CD4-positive, CD25-positive, alpha-beta regulatory T cell (primary cell): ENCODE measurements at places on chromosomes 16 and 17. TPM values are rescaled to one million over a fixed set of nuclear protein-coding genes. Genes with fewer than 3 reads are reported as not detected.

DNA sequence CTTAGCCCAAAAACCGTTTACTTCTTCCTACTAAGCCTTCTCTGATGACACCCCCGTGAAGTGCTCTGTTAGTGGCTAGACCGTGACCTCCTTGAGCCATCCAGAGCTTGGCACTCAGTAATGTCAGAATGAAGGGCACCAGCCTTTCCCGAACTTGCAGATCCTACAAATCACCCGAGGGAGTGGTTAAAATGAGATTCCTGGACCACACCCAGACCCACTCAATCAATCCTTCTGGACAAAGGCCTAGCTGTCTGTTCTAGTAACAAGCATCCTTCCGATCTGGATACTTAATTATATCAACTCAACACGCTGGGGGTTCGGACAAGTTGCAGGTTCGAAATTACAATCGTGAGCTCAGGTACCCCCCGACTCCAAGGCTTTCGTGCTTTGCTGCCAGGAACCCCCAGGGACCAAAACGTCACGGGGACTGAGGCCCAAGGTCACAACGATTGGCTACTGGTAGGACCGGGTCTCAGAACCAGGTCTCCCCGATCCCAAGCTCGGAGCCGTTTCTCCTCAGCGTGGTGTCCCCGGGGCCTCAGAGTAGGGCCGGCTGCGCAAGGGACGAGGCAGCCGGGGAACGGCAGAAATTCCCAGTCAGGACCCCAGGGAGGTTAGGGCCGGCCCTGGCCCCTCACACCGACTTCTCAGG lies 527 bp downstream of the CIAPIN1 start:
- DNase-seq: peak; percentile 7

DNA sequence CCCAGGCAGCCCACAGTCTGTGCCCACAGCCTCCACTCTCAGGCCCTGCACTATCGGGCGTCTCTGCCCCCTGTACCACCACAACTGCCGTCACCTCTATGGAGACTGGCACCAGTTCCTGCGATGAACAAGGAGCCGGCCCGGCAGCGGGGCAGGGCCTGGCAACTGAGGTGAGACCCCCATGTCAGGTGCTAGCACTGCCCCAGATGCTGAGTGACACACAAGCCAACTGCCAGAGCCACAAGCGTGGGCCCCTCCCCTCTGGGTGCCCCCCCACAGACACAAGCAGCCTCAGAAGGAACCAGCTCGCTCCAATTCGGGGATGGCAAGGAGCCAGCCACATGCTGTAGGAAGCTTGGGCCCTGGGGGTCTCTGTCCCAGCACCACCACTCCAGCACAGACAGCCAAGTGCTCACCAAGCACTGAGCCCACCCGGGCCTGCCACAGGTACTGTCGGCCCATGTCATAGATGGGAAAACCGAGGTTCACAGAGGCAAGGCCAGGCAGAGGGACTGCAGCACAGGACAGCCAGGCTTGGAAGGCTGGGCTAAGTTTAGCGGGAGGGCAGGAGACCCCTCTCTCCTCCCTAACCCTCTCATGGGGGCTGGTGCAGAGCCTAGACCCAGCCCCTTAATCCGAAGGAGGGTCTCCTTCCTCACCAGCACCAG lies 1.5 kb upstream of the PVALEF start:
- DNase-seq: no peak

DNA sequence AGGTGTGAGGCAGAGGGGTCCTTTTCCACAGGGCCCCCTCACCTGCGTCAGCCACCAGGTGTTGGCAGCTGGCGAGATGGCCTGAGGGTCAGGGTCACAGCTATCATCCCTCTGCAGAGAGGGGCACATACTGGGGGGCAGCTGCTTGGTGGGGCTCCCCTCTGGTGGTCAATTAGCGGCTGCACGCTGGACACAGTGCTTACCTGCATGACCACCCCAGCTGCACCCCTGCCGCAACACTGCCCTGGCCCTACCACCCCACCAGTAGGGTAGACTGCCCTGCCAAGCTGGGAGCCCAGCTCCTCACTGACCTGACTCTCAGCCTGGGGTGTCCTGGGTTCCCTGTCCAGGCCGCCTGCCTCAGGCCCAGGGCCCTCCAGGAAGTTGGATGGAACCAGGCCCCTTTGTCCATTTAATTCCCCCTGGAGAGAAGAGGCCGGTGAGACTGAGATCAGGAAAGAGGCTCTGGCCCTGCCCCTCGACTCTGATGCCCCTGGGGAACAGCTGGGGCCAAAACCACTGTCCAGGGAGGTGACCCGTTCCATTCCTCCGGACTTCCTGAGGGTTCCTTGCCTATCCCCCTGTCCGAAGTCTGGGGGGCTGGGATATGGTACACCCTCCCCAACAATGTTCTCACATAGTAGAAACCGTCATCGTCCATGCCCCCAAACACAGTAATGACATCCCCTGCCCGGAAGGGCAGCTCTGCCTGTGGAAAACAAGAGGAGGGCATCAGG lies 23.7 kb downstream of the TSPOAP1 start:
- DNase-seq: no peak

GRCh38 chr16:9481747-9482730 lies 390.6 kb downstream of the HAPSTR1 start:
- no peak for DNase-seq

- no peak for DNase-seq
Observed at GRCh38 chr17:76381633-76382350, 2.6 kb upstream of the SPHK1 start.

DNA sequence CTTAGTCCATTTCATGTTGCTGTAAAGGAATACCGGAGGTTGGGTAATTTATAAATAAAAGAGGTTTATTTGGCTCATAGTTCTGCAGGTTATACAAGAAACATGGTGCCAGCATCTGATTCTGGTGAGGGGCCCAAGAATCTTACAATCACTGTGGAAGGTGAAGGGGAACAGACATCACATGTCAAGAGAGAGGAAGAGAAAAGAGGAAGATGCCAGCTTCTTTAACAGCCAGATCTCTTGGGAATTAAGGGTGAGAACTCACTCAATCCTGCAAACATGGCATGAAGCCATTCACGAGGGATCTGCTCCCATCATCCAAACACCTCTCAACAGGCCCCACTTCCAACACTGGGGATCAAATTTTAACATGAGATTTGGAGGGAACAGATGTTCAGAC lies 49.5 kb downstream of the BMERB1 start:
- DNase-seq: no peak

GRCh38 chr16:27549464-27549745 lies 308 bp downstream of the GTF3C1 start:
- no peak for DNase-seq

DNA sequence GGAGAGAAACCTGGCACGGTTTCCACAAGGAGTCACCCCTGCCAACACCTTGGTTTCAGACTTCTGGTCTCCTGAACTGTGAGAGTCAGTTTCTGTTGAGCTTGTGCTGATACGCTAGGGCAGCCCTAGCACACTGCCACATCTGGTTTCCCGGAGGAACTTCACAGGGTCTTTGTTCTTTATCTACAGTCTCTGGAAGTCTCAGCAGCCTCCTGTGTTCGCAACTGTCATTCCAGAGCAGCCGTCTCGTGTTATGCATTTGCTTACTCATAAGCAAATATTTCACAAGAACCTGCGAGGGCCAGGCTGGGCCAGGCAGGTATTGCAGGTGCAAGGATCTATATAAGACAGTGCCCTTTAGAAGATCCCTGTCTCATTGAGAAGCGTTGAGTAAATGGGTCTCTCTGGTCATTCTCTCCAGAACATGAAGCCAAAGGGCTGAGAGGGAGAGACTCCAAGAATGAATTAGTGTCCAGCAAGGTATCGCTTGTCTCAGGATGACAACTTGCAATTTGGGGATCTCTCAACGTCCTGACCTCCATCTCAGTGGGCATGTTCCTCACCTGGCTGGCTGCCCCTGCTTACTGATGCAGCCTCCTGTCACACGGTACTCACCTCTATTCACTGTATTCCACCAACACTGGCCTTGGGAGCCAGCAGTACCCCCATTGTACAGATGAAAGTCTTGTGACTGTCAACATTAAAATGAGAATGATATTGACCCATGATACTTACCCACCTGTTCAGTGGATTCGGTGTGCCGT lies 141.2 kb downstream of the WWOX start:
- DNase-seq: no peak

DNA sequence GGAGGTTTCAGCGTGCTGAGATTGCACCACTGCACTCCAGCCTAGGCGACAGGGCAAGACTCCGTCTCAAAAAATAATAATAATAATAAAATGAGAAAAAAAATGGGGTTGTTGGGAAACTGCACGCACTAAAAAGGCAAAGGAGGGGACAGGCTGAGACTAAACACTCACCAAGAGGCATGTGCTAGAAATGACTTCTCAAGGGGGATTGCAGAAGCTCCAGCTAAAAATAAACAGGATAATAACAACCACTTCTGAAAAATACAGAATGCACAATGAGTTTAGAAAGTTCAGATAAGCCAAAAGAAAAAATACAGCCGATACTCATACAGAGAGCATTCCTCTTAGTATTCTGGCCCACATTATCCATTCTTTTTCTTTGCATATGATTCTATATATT lies 15.1 kb upstream of the TIMP2 start:
- no peak for DNase-seq

- DNase-seq: no peak
Observed at GRCh38 chr16:86527366-86527765, 17.0 kb downstream of the FOXF1 start.

GRCh38 chr17:49437696-49438435 lies 23.2 kb upstream of the PHB1 start:
- DNase-seq: no peak

DNA sequence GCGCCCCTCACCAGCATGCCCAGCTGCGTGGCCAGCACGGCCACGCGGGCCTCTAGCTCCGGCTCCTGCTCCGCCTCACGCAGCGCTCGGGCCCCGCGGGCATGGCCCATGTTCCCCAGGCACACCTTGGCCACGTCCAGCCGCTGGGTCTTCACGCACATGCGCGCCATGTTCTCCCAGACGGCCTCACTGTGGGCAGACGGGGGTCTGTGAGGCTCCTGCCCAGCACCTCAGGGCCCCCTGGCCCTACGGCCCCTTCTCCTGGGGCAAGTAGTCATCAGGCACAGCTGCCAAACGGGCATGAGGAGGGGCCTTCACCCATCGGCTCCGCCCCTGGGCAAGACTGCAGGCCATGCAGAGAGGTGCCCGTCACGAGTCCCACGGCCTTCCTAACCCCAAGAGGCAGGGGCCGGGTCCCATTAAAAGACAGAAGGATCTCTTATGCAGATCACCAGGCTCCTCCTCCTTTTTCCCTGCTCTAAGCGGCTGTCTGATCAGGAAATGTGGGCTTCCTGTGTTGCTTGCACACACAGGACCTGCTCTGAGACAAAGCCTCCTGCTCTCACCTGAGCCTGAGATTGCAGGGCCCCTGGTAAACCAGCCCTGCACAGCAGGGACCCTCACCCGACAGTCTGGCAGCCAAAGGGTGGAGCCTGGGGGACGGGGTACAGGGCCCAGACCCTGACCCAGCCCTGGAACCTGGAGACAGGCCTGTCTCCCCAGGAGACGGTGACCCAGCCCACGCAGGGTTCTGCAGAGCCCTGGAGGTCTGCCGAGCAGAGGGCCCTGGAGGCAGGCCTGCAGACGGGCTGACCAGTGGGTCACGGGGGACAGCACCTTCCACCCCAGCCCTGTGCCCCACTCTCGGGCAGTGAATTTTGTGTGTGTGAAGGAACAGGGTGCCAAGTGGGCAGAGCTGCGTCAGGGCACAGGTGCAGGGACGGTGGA lies 6.6 kb upstream of the TMEM204 start:
- no peak for DNase-seq

GRCh38 chr17:72421128-72422092 lies 300.6 kb downstream of the SOX9 start:
- DNase-seq: peak; percentile 50

- DNase-seq: peak; percentile 89
Observed at GRCh38 chr17:42536048-42536371, at the start of gene NAGLU. Gene NAGLU, plus strand, starts transcription at chr17:42536241. Its CDS starts 32 bp downstream, at chr17:42536273.

- DNase-seq: no peak
Observed at GRCh38 chr17:33816842-33817617, 438.1 kb upstream of the CCL2 start.

GRCh38 chr17:33318241-33318640 lies 25.1 kb upstream of the ASIC2 start:
- DNase-seq: no peak

DNA sequence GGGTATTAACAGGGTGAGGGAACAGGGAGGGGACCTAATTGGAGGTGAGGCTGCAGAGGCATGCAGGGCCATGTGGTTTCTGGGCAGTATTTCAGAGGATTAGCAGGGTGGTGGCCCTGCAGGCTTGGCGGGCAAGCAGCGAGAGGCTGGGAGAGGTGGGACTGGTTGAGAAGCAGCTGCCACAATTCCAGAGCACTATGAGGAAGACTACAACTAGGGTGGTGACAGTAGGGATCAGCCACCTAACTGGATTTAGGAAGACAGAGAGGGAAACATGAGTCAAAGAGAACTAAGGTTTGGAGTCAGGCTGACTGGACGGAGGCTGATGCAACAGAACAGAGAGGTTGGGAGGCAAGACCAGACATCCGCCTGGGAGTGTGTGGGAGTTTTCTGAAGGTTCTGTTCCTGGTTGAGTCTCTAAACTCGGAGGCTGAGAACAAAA lies 12.3 kb downstream of the ALOXE3 start:
- DNase-seq: no peak

DNA sequence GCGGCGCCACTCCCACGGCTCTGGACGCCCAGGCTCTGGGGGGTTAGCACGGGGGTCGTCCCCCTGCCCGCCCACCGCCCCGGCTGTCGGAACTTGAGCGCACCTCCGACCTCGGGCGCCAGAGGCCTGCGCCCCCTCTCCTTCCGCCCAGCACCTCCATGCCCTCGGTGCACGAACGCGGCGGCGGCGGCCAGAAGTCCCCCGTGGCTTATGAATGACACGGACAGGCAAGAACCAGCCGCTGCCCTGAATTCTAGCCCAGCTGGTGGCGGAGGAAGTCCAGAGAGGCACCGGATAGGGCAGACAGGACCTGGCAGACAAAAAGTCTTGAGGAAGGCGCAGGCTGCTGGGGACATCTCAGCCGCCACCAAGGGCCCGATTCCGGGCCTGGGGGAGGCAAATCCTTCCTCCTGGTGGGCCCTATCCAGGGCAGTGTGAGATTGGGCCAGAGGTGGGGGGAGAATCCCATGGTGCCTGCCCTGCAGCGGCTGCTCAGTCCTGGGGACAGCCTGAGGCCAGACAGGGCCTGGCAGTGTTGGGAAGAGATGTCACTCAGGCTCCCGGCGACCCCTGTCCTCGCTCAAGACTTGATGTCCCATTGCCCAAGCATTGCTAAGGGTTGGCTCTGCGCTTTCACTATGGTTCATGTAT lies 897 bp upstream of the CYGB start:
- no peak for DNase-seq

GRCh38 chr17:74641224-74641957 lies 17.9 kb upstream of the CD300E start:
- DNase-seq: no peak

The CDK12 gene
- 110 TPM for total RNA-seq

The TBC1D3 gene
- total RNA-seq: not detected

The ZC3H7A gene
- 157 TPM for total RNA-seq

The KRTAP4-9 gene
- total RNA-seq: not detected

The SEPTIN1 gene
- total RNA-seq: 198 TPM

The GPRC5B gene
- total RNA-seq: 0.42 TPM

The EVPLL gene
- not detected for total RNA-seq

The ACSM3 gene
- total RNA-seq: 0.91 TPM
